ENCODE measurements at places on chromosomes 1 and 21.

DNA sequence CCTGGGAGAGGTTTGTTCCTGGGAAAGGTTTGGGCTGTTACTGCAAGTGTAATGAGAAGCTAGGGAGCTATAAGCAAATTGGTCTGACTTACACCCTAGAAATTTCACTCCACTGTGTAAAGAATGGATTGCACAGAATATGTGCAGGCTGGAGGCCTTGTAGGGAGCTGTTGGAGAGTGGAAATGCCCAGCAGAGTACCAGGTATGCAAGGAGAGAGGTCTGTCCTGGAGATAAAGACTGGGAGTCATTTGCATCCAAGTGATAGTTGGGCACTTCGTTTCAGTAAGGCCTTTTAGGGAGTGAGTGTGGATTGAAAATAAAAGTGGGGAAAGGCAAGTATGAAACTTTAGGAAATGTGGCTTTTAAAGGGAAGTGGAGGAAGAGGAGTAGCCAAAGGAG, 75.8 kb downstream of the CACNA1E start:
- no peak for DNase-seq

DNA sequence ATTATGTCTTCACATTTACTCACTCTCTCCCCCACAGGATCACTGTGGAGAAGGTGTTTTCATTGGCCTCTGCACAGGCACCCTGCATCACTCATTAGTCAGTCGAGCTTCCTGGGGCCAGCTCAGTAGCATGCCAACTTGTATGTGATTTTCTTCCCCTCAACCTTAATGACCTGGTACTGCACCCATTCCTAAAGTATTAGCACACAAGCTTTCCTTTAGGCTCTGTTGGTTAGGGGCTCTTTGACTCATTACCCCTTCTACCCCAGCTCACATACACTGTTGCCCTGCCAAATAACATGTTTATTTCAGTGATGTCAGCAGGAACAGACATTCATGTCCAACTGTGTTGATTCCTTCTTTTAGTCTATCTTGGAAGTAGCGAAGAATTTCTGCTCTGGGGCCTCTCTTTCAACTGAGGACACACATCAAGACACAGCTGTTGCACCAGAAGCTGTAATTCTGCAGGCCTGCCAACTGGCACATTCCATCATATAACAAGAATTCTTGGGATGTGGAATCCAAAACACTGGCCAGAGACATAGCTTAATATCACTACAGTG, 603.5 kb upstream of the ADAMTS5 start:
- peak; percentile 99 for DNase-seq

GRCh38 chr1:88118176-88118845, 565.8 kb upstream of the PKN2 start:
- no peak for DNase-seq

GRCh38 chr1:38466487-38466886, 393.1 kb downstream of the RRAGC start:
- no peak for DNase-seq

DNA sequence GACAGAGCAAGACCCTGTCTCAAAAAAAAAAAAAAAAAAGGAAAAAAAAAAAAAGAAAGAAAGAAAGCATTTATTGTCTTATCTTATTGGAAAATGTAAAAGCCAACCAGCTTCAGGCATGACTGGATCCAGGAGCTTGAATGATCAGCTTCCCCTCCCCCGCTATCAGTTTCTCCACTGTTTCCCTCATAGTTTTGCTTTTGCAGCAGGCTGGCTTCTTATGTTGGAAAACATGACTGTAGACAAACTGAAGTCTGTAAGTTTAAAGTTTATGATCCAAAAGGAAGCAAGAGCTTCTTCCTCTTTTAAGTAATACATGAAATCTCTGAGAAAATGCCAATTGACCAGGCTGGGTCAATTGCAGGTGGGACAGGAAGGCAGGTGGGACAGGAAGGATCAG, 52.2 kb downstream of the FHAD1 start:
- no peak for DNase-seq

- no peak for DNase-seq
These were observed 15.5 kb upstream of the HMGB4 start for GRCh38 chr1:33848205-33848937.

DNA sequence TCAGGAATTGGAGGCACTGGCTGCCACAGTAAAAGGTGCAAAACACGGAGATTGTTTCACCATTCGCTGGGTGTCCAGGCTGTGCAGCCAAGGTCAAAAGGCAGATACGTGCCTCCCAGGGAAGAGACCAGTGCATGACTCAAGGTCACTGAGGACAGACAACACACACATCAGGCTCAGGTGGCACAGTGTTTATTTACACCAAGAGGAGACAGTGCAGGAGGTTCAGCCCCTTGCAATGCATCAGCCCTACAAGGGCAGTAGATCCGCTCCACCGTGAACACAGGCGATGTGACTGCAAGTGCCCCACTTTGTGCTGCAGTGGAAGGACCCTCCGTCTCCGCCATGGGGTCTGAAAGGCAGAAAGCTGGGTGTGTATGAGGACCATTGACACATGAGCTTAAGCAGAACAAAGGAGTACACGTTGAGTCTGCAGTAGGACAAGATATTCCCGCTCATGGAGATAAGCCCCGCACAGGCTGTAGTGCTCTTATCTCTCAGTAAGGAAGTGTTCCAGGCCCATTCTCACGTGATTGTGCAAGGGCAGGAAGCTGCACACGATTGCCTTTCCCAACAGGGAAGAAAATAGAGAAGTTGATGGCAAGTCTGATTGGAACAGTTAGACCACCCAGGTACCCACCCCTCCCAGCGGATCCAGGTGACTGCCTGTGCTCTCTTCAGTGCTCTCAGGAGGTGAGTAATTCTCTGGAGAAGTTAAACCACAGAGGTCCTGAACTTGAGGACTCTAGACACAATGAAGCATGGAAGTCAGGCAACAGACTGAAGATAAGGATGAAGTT, 37.5 kb upstream of the QSOX1 start:
- DNase-seq: no peak

DNA sequence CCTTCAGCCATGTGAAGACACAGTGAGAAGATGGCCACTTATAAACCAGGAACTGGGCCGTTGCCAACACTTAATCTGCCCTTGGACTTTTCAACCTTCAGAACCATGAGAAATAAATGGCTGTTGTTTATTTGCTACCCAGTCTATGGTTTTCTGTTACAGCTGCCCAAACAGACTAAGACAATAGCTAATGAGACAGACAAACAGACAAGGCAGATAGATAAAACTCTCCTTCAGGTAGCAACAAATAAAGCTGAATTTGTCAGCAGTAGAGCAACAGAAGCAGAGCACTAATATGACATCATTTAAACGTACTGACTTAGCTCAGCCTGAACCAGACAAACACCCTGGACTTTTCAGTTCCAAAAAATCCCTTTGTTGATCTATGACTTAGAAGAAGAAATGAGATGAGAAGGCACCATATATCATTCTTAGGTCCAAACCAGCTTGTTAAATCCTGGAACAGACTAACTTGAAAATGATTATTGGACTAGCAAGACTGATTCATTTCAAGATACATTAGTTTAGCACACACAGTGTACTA, 27.0 kb downstream of the ZZZ3 start:
- no peak for DNase-seq

DNA sequence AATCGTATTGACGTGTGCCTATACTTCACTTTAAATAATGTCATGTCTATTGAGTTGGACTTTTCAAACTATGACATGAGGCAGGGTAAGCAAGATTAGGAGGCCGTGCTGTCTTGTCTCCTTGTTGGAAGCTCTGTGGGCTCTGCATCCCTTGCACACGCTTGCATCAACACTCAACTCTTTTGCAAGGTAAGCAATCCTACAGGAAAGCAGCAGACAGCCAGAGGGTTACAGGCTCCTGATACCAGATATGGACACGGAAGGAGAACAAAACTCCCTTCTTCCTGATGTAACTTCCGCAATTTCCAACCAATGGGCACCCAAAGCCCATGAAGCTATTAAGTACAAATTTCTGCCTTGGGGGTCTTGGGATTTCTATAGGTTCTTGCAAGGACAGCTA, 1520.7 kb upstream of the B3GALT2 start:
- DNase-seq: no peak

DNA sequence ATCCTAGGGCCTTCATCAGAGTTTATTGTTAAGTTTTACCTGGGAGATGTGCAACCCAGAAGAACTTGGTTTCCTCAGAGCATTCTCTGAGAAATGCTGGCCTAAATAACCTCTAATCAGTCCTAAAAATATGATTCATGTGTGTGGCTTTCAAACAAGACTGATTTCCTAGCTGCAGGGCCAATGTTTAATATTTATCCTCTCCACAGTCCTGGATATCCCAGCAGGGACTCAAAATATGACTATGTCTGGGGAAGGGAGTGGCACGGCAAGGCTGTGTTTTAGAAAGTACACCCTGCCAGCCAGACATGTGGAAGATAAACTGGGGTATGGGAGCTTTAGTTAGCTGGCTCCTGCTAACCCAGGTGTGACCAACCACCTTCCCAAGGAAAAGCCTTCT, 26.3 kb downstream of the PLPP3 start:
- peak; percentile 64 for DNase-seq

GRCh38 chr1:21664806-21665588, 4.2 kb downstream of the RAP1GAP start:
- DNase-seq: no peak

- DNase-seq: peak; percentile 50
These were observed 258.3 kb upstream of the KAZN start for GRCh38 chr1:14340002-14340785.

GRCh38 chr1:180631766-180632325, at the start of gene XPR1:
XPR1 (plus strand) TSS chr1:180632022; CDS start chr1:180632202, 180 bp downstream.
- peak; percentile 99 for DNase-seq

DNA sequence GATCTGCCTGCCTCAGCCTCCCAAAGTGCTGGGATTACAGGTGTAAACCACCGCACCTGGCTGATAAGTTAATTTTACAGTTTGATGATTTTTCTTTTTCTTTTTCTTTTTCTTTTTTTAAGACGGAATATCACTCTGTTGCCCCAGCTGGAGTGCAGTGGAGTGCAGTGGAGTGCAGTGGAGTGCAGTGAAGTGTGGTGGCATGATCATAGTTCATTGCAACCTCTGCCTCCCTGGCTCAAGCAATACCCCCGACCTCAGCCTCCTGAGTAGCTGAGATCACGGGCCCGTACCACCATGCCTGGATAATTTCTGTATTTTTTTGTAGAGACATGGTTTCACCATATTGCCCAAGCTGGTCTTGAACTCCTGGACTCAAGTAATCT, 84.4 kb upstream of the CXADR start:
- DNase-seq: no peak
